ENCODE measurements at places on chromosomes 4 and X. TPM values are rescaled to one million over a fixed set of nuclear protein-coding genes. Genes with fewer than 3 reads are reported as not detected.

DNA sequence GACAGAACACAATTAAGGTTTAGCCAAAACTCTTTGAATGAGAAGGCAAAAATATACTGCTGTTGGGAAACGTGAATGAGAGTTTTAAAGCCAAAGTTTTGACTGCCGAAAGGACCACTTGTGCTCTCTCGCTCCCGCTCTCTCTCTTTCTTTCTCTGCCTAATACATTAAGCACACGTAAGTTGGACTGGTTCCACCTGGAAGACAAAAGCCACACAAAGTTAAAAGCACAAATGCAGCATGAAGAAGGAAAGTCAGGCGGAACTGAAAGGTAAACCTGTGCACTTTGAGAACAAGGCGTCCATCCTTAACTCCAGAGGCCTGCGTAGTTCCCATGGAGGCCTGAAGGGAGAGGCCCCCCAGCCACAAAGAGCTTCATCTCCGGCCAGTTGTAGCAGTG, 1.9 kb downstream of the DCAF12L2 start:
- no peak for DNase-seq

DNA sequence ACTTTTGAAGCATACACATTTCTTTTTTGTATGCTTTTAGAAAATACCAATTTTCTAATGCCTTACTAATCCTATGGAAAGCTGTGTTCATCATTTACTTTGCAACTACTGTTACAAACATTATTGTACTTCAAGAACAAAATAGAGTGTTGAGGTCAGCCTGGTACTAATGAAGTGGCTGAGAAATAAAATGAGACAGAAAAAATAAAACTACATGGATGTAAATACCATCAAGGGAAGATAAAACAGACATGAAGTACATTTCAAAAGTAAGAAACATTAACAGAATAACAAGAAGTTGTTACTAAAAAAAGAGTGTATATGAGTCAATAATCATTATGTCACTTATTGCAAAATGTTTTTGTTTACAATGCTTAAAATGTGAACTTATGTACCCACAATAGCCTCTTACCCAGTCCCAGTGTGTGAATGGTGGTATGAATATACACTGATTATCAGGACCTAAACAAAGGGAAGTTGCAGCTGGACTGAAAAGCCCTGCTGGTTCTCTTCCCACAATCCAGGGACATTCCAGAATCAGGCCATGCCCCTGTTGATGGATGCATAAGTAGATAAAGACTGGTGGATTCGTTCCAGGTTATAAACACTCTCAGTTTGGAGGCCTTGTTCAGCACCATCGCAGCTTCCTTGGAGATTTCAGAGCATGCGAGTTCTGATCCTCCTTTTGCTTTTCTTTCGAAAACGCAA, 2.4 kb upstream of the CSN3 start:
- no peak for DNase-seq

PLXNA3 gene
- 4.3 TPM for total RNA-seq

HDAC6 gene
- total RNA-seq: 50.7 TPM

DNA sequence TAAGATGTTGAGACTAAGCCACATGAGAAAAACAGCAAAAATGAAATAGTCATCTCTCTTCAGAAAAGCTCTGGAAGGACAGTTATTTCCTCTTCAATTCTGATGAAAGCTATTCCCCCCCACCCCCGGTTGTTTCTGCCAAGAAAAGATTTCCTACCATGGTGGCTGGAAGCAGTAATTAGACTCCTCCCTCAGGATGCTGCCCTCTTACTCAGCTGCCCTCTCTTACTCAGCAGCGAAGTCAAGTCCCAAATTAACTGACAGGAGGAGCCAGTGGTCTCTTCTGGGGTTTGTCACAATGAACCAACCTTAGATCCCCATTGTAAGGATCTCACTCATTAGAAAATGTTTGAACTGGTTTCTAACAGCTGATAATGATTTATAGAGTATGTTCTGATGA, 38.0 kb downstream of the GPM6B start:
- DNase-seq: peak; percentile 49

Measured in M059J (cell line).